Stimulated activated CD4-positive, alpha-beta T cell treated with anti-CD3 and anti-CD28 coated beads, Interleukin-1b, Interleukin-23, amount 100 ng/mL, for 4 hours (primary cell): ENCODE measurements at places on chromosomes 4 and X.

DNA sequence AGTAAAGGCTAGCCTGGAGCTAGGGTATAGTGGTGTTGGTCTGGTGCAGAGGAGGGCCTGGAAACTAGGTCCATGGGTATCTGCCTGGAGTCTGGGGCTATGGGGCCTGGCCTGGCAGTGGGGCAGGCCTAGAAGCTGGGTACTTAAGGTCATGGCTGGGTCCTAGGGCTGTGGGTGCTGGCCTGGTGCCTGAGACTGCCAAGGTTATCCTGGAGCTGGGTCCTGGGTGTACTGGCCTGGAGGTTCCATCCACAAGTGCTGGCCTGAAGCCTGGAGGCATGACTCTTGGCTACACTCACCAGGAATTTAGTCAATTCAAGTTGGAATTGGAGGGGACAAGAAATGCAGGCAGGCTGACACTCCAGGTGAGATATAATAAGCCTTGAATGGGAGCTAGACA, 108.4 kb upstream of the ZCCHC13 start:
- DNase-seq: no peak

DNA sequence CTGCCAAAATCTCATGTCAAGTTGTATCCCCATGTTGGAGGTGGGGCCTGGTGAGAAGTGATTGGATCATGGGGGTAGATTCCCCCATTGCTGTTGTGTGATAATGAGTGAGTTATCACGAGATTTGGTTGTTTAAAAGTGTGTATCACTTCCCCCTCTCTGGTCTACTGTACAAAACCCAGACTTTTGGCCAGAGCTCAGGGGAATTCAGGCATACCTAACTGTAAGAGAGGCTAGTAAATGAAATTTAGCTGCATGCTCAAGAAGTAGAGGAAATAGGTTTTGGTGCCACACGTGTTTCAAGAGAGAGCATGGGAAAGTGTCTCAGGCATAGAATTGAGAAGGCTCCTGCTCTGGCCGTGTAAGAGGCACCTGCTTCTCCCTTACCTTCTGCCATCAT, 190.5 kb upstream of the GALNTL6 start:
- no peak for DNase-seq

DNA sequence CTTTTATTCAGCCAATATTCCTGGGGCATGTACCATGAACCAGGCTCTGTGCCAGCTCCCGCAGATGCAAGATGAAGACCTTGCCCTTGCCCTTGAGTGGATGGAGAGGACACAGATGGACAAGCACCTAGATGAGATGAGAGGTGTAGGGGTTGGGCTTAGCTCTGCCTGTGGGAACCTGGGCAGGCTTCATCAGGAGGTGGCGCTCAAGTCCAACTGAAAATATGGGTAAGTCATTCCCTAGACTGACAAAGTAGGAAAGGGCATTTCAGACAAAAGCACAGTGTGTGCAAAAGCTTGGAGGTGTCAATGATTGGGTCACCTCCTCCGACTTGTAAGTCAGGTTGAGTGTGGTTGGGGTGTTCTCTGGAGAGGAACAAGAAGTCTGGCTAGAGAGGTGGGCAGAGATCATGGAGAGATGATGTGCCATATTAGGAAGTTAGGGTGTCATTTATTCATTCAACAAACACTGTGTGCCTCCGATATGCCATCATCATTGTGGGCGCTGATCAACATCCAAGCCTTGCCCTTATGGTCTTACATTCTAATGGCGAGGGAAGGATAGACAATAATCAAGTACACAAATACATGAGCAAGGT, 64.6 kb downstream of the ANAPC4 start:
- DNase-seq: no peak

DNA sequence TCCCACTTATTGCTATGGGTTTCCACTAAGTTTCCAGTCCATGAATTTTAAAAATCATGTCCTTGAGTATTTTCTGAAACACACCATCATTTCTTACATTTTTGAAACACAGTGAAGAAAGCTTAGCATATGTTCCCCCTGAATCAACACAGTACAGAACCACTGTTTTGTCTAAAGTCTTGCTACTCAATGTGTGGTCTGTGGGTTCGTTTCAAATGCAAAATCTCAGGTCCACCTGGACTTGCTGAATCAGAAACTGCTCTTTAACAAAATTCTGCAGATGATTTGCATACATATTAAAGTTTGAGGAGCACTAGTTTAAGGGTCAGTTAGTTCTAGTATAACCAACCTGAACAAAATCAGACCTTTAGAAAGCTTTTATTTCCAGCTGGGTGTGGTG, 60.4 kb downstream of the SUPT20HL2 start:
- no peak for DNase-seq

- DNase-seq: peak; percentile 34
Measured at GRCh38 chr4:139301821-139302611, at the start of gene NDUFC1. NDUFC1 (minus strand) TSS chr4:139302477; CDS start chr4:139295798, 6,679 bp downstream.

DNA sequence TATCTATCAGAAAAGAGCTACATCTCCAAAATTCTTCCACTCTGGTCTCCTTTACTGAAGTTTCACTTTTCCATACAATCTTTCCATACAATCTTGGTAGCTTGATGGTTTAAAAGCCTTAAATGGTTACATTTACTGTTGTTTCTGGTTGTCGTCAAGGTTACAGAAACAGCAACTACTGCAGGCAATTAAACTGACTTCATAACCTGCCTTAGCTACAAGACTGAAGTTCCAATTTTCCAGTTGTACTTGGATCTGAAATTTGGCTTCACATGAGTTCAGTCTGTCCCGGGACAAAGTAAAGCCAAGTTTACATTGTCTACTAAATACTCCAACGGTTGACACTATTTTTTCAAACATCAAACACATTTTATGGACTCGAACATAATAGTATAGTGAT, 326.4 kb downstream of the ANKRD50 start:
- DNase-seq: no peak

DNA sequence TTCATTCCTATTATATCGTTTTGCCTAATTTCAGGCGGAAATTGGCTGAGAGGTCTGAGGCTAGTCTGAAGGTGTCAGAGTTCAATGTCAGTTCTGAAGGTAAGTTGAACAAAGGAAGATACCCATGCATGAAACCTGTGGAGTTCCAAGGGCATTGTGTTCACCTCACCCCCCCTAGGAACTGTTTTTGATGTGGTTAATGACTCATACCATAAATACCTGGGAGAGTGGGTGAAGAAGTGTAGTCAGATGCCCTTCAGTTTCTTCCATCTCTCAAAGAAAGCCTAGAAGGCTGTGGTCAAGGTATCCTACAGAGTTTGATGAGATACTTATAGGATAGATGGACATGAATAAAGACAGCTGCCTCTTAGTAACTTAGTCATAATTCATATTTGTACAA, 2.7 kb downstream of the UTP14A start:
- no peak for DNase-seq

DNA sequence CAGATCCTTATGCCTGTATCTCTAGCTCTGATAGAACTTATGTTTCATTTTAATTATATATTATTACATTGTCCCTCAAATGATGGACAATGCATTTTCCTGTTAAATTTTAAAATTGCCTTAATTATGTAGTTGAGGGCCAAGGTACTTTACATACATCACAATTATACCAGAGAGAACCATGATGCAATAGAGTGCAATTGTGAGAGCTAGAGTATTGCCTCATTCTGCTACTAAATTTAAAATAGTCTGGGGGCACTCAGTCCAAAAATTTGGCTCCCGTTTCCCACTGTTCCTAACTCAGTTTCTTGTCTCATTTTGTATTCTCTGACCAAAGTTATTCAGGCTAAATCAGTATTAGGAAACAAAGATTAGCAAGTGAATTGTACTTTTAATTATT, 378.5 kb upstream of the ZFP42 start:
- DNase-seq: no peak

DNA sequence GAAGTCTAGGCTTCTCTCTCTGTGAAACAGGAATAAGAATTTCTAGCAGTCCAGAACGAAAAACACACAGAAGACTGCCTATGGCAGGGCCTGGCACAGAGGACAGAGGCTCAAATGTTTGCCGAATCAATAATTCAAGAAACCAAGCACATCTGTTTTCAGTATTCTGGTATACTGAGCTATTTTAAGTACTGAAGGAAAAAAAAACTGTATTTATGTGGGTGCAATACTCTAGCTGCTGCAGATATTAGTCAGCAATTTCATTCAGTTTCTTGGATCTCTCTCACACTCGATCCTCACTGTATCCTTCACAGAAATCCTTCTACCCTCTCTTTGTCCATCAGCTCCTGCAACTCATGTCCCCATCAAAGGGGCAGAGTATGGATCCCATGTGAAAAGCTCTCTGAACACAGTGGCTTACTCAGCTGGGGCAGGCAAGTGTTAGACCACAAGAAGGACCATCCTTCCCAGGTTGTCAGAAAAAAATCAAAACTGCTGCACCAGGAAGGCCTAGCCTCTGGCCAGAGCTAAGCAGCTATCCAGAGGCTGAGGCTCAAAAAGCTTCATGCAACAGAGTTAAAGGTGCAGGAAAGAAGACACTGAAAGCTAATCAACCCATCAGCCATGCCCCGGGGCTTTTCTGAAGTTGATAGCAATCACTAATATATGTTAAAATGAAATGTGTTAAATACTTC, 9.1 kb upstream of the USO1 start:
- DNase-seq: no peak

DNA sequence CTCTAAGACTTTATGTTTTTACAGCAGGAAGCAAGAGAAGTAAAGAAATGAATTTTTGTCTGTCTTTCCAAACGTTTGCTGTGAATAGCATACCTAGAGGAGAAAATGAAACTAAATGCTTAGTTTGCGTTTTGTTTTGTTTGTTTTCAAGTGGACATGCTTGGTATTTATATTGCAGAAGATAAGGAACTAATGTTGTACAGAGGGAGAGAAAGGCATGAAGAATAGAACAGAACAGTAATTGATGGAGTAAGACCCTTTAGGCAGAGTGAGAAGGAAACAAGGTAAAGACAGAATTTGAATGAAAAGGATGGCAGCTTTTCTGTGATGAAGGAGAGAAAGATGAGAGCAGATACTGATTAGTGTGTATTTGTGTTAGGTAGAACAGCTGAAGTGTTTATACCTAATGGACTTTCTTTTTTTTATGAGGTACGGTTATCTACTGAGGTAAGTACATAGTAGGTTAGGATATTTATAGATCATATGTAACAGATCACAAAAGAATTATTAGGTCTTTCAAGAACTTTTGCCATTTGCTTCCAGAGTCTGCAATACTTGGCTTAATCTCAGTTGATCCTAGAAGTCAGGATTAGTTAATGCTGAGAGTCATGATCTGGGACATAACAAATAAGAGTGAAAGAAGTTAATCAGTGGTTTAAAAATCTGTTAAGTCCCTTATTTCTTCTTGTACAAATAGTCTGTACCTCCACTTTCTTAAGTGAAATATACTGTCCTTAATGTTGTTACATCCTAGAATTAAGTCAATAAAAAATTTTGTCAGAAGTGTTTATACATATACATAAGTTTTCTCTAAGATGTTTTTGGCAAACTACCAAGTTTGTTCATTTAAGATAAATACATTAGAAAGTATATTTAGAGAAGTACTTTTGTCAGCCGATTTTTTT, 36.8 kb downstream of the FABP2 start:
- DNase-seq: no peak

- no peak for DNase-seq
Measured at GRCh38 chr4:7375427-7375826, 59.3 kb downstream of the PSAPL1 start.

- no peak for DNase-seq
Measured at GRCh38 chrX:155893521-155893920, 12.4 kb downstream of the VAMP7 start.

- no peak for DNase-seq
Measured at GRCh38 chr4:102008711-102009110, 218.2 kb downstream of the BANK1 start.

DNA sequence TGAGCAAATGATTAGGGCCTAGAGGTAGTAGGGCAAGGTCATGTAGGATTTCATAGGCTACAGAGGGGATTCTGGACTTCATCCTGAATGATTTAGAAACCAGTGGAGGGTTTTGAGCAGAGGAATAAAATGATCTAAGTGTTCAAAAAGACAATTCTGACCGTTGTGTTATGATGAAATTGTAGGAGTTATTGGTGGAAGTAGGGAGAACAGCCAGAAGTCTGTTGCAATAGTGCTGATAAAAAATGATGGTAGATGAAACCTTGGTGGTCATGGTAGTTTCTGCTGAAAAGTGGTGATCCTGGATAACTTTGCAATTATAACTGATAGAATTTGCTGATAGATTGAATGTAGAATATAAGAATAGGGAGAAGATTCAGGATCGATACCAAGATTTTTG, 60.2 kb downstream of the MID1IP1 start:
- DNase-seq: no peak

DNA sequence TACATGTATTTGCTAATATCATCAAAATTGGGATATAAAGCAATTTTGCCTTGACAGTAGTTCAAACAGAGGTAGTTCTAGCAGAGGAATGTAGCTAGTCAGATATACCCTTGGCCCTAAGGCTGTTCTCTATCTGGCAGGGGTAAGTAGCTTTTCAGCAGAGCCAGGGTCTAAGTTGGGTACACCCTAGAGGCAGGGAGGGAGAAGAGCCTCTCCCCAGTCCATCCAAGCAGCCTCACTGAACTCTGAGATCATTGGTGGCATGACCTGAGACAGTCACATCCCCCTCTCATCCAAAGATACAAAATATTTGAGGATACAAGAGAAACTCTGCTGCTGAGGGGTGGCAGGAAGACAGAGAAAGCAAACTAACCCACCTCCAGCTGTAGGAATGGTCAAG, 343.7 kb downstream of the DHX15 start:
- no peak for DNase-seq

DNA sequence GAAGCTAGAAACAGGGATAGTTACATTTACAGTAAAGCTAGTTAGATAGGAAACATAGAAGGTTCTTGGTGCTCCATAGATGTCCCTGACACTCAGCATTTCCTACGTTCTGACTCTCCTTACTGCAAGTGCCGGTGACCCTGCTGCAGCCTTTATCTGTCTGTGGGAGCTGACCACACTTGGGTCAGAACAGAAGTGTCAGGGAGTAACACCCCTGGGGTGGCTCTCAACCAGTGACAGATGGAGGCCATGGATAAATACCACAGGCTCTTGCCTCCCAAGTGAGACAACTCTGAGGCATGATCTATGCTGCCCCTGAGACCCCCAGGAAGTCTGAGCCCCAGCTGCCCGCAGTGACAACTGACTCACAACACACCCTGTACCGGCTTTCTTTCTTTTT, 69.8 kb downstream of the ANXA3 start:
- DNase-seq: no peak

- DNase-seq: no peak
Measured at GRCh38 chrX:46630141-46630540, 56.6 kb downstream of the CHST7 start.
